A375 (cell line): ENCODE measurements at places on chromosomes 7 and 10. TPM values are rescaled to one million over a fixed set of nuclear protein-coding genes. Genes with fewer than 3 reads are reported as not detected.

Gene CALY
- total RNA-seq = 0.41 TPM in 1 of 2 replicates, not detected in the other

Gene LIPJ
- not detected in 2 replicates for total RNA-seq

Gene PRKCQ
- total RNA-seq = 3.0 and 3.7 TPM in 2 replicates

Gene MINDY4
- 12.3 and 14.1 TPM in 2 replicates for total RNA-seq

Gene SPACDR
- 0.38 and 0.61 TPM in 2 replicates for total RNA-seq

Gene EN2
- total RNA-seq = 3.6 and 5.5 TPM in 2 replicates
